ENCODE measurements at places on chromosomes 3 and 15.

DNA sequence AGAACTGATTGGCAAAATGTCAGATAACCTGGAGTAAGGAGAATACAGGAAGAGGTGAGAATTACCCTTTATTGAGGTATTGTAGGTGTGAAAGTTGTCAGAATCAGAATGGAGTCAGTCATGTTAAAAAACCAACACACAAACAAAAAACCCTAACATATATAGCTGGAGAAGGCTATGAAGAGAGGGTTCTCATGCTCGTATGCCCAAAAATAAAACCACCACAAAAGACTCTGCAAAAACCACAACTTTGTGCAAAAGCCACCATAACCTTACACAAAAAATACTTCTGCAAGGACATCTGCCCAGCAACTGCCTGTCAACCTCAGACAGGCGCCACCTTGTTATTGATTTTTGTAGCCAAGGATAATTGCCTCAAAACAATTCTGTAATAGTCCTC lies 136.0 kb downstream of the CD47 start:
- DNase-seq: no peak

DNA sequence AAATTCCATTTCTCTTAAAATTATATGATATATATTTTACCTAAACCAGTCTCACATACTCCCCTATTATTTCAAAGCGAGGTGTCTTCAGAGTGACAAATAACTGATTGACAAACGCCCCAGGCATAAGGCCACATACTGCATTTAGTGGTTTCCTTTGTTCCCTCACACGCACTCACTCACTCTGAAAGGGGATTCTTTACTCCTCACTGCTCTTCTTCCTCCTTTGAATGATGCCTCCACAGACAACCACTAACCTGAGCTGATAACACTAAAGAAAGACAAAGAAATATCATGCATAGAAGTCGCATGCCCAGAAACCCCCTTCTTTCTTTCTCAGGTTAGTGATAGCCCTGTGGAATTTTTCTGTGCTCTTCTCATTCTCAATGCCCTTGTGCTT lies 24.1 kb upstream of the BBX start:
- DNase-seq: no peak

DNA sequence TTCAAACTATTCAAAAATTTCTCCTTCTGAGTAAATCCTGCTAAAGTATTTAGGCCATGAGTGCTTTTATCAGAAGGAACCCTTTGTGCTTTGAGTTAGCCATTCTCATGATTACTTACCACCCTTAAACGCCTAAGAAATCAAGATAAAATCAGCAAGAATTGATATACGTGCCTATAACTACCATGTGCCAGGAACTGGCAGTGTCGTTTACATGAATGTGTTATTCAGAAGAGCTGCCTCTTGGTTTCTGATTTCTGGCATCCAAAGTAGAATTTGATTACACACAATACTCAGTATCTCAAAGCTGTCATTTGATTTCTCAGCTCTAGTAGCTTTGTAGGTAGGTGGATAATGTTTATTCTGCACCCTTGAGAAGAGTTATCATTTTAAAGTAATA lies 351.3 kb upstream of the CCDC54 start:
- no peak for DNase-seq

DNA sequence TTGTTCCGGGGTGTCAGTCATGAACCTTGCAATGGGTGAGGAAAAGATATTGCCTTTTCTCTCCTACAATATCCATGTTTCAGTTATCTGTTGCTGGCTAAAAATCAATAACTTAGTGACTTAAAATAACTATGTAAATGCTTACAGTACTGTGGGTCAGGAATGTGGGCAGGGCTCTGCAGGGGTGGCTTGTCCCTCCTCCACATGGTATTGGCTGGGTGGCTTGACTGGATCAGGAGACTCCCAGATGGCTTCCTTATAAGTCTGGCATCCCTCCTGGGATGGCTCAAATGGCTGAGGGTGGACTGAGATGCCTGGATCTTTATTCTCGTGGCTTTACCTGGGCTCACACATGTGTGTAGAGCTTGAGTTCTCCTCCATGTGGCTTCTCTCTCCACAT lies 47.5 kb downstream of the GTPBP8 start:
- no peak for DNase-seq
